Activated CD4-positive, alpha-beta T cell treated with anti-CD3 and anti-CD28 coated beads for 4 hours (primary cell): ENCODE measurements at places on chromosomes 2 and 18.

GRCh38 chr18:12023375-12023774 lies 42.1 kb downstream of the IMPA2 start:
- no peak for DNase-seq

- DNase-seq: no peak
Measured at GRCh38 chr2:82275599-82275998, 1971.0 kb upstream of the LRRTM1 start.

DNA sequence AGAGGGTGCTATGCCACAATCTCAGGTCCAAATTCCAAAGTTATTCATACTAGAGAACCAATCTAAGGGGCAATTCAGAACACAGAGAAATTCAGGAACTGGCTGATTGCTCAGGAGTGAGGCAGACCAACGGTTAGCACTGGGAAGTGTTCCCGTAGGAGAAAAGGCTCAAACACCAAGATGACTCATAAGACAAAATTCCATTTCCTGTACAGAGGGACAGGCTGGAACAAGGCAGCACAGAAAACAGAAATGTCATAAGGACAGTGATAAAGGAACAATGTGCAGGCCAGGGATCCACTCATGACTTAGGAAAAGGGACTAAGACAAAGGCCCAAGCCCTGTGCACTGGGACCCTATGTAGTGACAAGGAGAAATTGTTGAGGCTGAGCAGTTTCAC lies 54.2 kb downstream of the PDE1A start:
- no peak for DNase-seq

DNA sequence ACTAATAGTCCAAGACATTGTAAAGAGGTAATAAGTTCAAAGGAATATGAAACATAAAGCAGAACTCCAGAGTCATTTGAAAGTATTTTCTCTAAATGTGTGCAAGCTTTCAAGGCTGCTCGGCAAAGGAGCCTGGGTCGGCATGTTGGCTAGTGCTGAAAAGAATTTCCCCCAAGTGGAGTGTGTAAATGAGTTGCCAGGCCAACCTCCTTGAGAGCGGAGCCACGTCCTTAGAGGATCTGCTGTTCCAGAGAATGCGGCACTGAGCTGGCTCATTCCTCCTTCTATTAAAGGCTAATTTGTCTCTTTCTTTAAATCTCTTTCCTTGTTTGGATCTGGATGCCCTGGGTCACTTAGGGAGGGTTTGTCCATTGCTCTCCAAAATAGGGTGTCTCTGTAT lies 127.5 kb downstream of the RDH14 start:
- no peak for DNase-seq

DNA sequence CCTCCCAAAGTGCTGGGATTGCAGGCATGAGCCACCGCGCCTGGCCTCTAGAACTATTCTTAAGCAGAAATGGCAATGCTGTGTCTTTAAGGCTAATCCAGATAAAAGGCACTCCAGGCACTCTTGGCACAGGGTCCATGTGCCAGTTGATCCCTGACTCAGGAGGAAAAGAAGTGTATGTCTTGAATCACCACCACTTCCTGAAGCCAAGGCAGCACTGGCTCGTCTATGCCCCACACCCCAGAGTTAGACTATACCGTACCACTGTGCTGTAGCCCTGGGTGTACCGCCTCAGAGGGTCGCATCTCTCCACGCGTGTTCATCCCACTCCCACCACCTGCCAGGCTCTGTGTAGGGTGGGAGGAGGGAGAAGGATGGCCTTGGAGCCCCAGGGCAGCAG lies 9.0 kb downstream of the TNFRSF11A start:
- DNase-seq: no peak

DNA sequence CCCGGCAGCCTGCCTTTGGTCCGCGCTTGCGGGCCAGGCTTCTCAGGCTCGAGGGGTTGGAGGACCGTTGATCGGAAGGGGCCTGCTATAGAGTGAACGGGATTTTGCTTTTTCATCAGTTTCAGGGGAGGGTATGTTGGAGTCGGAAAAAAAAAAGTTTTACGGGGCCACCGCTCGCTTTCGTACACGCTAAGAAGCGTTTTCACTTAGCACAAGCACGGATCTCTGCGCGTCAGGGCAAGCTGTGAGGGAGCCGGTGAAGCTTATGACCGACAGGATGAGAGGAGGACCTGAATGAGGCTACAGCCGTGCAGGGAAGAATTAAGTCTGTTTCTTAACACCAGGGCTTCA lies 443 bp downstream of the CPSF3 start:
- no peak for DNase-seq

DNA sequence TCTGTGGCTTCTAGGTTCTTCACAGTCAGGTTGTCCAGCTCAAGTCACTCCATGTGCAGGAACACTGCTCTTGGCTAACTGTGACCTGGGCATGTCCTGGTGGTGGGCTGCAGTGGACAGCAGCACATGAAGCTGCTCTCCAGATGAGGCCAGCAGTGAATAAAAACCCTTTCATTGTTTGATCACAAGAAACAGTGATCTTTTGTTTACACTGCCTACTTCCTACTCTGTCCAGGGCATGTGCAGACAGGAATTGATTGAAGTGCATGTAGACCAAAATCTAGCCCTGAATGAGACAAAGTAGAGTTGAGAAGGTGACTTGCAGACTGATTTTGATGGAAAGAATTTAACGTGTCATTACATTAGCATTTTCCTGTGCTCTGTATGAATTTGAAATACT lies 34.9 kb downstream of the BCL2L11 start:
- DNase-seq: no peak

- no peak for DNase-seq
Measured at GRCh38 chr2:217797661-217798069, 205.1 kb downstream of the TNS1 start.

GRCh38 chr2:228261546-228261945 lies 80.1 kb upstream of the SPHKAP start:
- no peak for DNase-seq

DNA sequence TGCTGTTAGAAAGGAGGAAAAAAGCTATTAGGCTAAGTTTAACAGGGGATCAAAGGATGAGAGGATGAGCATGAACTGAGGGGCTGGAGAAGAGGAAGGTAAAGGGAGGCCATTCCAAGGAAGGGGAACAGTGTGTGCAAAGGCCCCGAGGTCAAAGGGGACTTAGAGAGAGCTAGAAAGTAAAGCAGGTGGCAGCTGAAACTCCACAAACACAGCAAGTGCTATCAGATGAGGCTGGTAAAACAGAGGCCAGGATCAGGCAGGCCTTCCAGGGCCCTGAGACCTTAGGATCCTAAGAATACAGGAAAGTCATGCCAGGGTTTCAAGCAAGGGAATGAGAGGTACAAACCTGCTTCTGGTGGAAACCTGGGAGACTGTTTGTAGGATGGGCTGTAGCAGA lies 5.8 kb downstream of the HDAC4 start:
- DNase-seq: no peak

GRCh38 chr18:66587430-66587829 lies 16.5 kb downstream of the CDH19 start:
- DNase-seq: no peak

- DNase-seq: no peak
Measured at GRCh38 chr2:163348857-163349380, 386.9 kb downstream of the FIGN start.

- DNase-seq: peak; percentile 57
Measured at GRCh38 chr18:61892683-61893308, at the start of gene RNF152. RNF152 (minus strand) TSS chr18:61893007; CDS start chr18:61816463, 76,544 bp downstream.

DNA sequence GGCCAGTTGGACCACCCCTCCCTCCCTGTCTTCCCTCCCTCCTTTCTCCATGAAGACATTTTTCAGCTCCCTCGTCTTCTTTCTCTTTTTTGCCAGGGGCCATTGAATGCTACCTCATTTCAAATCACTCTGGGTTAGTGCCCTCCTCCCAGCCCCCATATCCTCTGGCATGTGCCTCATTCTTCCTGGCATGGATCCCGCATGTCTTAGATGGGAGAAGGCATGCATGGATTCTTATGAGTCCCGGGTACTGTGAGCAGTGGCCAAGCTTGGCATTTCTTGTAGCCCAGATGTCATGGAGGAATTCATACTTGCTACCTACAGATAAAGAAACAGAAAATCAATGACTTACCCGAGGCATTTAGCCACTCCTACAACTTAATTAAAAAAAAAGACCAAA lies 9.0 kb upstream of the HAAO start:
- DNase-seq: no peak

GRCh38 chr2:128440666-128441340 lies 122.1 kb upstream of the HS6ST1 start:
- no peak for DNase-seq

GRCh38 chr2:133581010-133581760 lies 12.9 kb upstream of the NCKAP5 start:
- DNase-seq: no peak

GRCh38 chr18:79121746-79122474 lies 52.7 kb downstream of the ATP9B start:
- no peak for DNase-seq

DNA sequence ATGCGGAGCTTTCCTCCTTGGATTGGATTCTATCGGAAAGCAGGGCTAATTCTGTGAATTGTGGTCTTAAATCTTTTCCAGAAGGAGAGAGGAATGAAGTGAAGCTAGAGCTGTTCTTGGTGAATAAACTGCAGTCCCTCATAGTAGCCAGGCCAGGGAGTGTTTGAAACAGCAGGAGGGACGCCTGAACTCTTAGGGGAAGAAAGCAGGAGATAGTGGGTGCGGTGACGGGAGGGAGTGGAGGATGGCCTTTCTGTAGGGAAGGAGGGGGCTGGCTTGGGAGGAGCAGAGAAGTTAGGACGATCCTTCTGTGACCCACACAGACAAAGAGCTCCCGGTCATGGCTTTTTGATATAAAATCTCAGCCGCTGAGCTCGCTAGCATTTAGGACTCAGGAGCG lies 47.5 kb upstream of the KCNF1 start:
- DNase-seq: no peak

GRCh38 chr18:56321470-56321869 lies 316.9 kb downstream of the TXNL1 start:
- no peak for DNase-seq

GRCh38 chr2:33015421-33016142 lies 68.8 kb downstream of the LTBP1 start:
- no peak for DNase-seq

GRCh38 chr2:233395687-233396086 lies 41.4 kb downstream of the DGKD start:
- no peak for DNase-seq

- no peak for DNase-seq
Measured at GRCh38 chr2:70817284-70817954, 3.0 kb downstream of the CLEC4F start.

- no peak for DNase-seq
Measured at GRCh38 chr18:46574743-46575115, 82.3 kb downstream of the LOXHD1 start.

DNA sequence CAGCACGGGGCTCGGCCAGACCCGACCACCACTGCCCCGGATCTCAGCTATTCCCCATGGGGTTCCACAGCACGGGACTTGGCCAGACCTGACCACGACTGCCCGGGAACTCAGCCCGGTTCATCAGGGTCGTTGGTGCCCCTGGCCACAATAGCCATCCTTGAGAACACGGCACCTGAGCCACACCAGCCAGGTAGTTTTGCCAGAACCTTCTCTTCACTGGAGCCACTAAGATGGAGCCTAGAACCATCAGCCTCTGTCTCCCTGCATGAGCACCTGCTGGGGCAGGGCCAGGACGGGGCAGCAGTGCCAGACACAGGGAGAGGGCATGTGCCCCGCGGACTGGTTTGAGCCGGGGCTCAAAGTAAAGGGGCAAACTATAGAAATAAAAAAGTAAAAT lies 11.4 kb upstream of the KCNG2 start:
- no peak for DNase-seq

DNA sequence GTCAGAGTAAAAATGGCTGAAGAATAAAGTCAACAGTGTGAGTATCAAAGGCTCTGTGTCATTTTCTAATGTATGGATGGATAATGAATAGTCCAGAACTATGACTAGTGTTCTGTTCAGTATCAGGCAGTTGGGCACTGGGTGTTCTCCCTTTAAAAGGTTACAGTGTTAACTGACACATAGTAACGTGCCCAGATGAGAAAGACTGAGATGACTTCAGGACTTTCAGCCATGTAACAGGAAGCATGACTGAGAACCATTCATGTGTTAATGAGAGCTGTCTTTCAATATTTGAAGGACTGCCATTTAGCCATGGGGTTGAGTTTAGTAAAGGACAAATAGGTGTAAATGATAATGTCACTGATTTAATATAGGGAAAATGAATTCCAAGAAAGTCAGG lies 187.1 kb downstream of the GULP1 start:
- DNase-seq: no peak

GRCh38 chr2:173606619-173607248 lies 252.1 kb downstream of the CDCA7 start:
- no peak for DNase-seq

- no peak for DNase-seq
Measured at GRCh38 chr2:225025917-225026571, 16.2 kb downstream of the DOCK10 start.

DNA sequence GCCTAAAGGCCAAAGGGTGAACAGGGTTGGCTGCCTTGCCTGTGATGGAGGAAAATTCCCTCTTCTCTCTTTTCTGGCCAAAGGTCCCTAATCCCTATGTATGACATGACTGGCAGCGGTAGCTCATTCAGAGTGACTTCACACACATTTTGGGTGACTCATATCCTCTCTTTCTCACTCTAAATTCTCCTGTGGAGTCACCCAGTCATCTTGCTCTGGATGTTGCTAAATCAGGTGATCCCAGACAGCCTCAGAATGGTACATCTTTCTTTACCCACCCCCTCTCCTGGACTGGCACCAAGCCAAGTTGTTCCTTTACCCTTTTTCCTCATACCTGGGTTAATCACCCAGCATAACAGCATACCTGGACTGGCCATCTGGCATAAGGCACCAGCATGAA lies 77.2 kb downstream of the NEURL3 start:
- DNase-seq: no peak

DNA sequence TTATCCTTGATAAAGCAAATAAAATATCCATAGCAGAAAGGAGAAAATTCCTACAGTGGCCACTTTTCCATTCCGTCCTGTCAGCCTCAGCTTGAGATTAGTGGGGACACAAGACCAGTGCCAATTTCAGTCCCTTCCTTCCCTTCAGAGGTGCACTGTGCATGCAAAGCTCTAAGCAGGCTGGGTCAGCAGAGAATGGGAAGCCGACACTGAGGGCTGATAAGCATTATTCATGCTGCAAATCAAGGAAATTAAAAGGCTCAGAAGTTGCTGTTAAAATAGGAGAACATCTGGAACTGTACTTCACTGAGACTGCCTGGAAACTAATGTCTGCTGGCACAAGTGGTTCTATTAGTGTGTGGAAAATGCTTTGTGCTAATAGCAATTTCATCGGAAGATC lies 534.3 kb downstream of the ADCYAP1 start:
- DNase-seq: no peak

DNA sequence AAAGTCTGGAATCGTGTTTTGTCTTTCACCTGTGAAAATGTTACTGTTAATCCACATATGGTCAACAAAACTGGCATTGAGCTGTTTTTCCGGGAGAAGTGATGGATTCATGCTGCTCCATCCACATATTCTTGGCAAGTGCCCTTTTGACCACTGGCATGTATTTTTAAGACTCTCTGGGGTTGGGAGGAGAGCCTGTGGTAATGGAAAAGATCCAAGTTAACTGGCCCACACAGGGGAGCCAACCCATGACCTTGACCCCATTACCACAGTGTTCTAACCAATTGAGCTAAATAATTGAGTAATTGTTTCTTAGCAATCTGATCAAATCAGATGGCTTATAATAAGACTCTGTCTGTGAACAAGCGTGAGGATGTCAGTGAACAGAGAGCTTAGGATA lies 296.2 kb upstream of the NRP2 start:
- no peak for DNase-seq
